Esophagus mucosa (tissue), 1 donor: ENCODE measurements at places on chromosomes 3 and 15. TPM values are rescaled to one million over a fixed set of nuclear protein-coding genes. Genes with fewer than 3 reads are reported as not detected.

Gene LTF
- 108 TPM for total RNA-seq

Gene PLA2G4F
- 34.9 TPM for total RNA-seq

Gene SLC6A1
- 6.3 TPM for total RNA-seq

Gene CCDC54
- not detected for total RNA-seq

Gene ATP13A5
- 0.12 TPM for total RNA-seq

Gene ANKUB1
- not detected for total RNA-seq

Gene C2CD4A
- total RNA-seq: 0.44 TPM

Gene SUCNR1
- not detected for total RNA-seq

Gene GOLGA6D
- not detected for total RNA-seq

Gene SH2D7
- not detected for total RNA-seq

Gene CCDC51
- 15.3 TPM for total RNA-seq

Gene STAB1
- 21.2 TPM for total RNA-seq

Gene TRAT1
- 0.20 TPM for total RNA-seq

Gene GRAMD1C
- total RNA-seq: 5.0 TPM

Gene MORF4L1
- 128 TPM for total RNA-seq

Gene GLCE
- 16.0 TPM for total RNA-seq

Gene SNTN
- not detected for total RNA-seq

Gene ONECUT1
- total RNA-seq: not detected

Gene NR1I2
- total RNA-seq: not detected

Gene FOXL2NB
- not detected for total RNA-seq

Gene CCDC191
- 1.6 TPM for total RNA-seq

Gene TBCCD1
- total RNA-seq: 6.6 TPM

Gene PLA2G4B
- total RNA-seq: 23.6 TPM

Gene ISG20
- total RNA-seq: 14.1 TPM

Gene CTXND1
- total RNA-seq: 0.04 TPM

Gene GCSAM
- 1.1 TPM for total RNA-seq

Gene CIDEC
- not detected for total RNA-seq
